Posterior cingulate gyrus (tissue), 11 donors: ENCODE measurements at places on chromosomes 7 and 10.

DNA sequence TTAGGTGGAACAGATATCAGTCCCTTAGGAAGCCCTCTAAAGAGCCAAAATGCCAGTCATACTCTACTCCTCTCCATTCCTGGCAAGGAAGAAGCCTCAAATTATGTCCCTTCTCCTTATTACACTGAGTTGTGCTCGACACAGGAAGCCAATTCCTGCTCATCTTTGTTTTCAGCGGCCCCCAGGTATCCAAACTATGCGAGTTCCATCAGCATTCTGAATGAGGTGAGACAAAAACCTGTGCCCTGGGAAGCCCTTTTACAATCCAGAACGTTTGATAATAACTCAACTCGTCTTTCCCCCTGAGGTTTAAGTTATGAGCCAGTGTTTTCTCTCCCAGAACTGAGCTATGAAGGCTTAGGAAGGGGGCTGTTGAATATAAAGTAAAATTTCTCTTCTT, 580.5 kb downstream of the NXPH1 start:
- no peak for DNase-seq

- no peak for DNase-seq
These were observed 53.3 kb upstream of the ASAH2 start for GRCh38 chr10:50304660-50305059.

DNA sequence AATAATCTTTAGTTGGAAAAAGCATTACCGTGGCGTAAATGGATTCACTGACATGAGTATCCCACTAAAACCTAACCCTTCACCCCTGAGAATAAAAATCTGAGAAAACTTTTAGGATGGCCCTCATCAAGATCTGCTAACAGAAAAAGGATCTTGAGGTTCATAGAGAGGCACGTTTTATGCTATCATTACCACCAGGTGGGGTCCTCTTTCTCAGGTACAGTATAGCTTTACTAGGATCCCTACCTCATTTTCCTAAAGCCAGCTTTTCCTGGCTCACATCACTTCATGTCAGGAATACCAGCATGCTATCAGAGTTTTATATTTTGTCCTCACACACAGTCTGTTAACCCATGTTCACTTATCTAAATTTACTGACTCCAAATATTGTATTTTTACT, 173.7 kb downstream of the POM121L12 start:
- no peak for DNase-seq

DNA sequence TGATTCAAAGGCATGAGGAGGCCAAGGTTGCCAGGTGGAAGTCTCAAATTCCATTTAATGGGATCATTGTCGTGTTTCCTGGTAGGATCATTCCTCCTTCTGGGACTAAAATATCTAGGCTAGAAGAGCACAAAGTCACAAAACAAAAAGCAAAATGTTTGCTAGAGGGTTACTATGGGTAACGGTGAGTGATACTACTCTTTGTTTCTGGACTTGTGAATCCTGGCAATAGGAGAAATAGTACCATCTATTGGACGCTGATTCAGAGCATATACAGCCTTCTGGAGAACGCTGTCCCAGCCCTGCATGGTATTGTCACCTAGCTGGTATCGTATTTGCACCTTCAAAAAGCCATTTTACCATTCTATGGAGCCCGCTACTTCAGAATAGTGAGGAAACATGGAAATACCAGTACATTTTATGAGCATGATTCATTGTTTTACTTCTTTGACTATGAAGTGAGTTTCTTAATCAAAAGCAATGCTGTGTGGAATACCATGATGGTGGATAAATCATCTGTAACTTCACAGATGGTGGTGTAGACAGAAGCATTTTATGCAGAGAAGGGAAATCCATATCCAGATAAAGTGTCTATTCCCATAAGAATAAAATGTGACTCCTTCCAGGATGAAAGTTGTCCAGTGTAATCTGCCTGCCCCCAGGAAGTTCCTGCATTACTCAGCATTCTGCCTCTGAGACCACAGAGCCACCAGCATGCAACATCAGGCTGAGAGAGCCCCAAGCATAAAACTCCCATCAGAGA, 361.0 kb downstream of the ETV1 start:
- DNase-seq: no peak

GRCh38 chr10:118754229-118754555, 578 bp downstream of the CACUL1 start:
- no peak for DNase-seq

GRCh38 chr7:127514499-127514898, 70.9 kb downstream of the GCC1 start:
- DNase-seq: no peak

GRCh38 chr7:139358541-139359365, 941 bp upstream of the LUC7L2 start:
- no peak for DNase-seq

GRCh38 chr10:94409021-94409657, 6.8 kb downstream of the TBC1D12 start:
- DNase-seq: no peak

DNA sequence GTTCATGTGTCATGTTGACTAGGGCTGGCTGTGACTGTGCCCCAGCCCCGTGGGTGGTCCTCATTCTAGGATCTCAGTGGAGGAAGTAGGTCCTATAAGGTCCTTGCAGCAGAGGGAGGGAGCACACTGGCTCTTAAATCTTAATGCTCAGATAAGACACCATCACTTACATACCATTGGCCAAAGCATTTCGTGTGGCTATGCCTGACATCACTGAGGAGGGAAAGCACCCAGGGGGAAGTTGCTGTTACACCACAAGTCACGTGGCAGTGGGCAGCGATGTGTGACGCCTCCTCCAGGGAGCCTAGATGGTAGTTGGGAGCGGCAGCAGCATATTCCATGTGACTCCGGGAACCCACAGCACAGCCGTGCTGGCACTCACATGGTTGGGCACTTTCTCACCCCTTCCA, 224.7 kb upstream of the SH2B2 start:
- DNase-seq: no peak

DNA sequence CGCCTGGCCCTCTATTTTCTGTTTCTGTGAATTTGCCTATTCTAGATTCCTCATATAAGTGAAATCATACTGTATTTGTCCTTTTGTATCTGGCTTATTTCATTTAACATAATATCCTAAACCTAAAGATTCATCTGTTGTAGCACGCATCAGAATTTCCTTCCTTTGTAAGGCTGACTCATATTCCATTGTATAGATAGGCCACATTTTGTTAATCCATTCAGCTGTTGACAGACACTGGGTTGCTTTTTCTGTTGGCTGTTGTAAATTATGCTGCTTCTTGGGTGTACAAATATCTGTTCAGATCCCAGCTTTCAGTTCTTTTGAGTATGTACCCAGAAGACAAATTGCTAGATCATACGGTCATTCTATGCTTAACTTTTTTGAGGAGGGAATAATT, 28.8 kb upstream of the CUL1 start:
- no peak for DNase-seq

DNA sequence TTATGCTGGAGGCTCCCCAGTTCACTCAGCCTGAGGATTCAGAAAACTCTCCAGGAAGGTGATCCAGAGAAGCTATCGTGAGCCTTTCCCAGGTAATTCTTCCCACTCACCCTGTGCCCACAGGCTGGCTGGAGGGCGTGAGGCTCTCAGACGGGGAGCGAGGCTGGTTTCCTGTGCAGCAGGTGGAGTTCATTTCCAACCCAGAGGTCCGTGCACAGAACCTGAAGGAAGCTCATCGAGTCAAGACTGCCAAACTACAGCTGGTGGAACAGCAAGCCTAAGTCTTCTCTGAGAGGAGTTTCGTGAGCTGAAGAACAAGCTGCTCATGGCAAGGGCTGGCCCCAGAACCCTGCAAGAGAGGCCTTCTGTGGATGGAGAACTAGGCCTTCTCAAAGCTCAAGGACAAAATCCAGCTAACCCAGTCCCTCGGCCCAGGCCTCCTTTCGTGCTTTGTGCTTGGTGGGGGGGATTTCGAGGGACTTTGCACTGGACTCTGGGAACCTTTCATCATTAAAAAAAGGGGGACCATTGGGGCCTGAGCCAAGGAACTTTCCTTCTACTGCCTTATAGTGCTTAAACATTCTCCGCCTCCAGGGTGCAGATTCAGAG, 23.6 kb downstream of the NOBOX start:
- DNase-seq: no peak

- DNase-seq: no peak
These were observed 594 bp downstream of the TDRD1 start for GRCh38 chr10:114179747-114180146.

- no peak for DNase-seq
These were observed 5.9 kb upstream of the LRMDA start for GRCh38 chr10:75425291-75426079.

GRCh38 chr7:151046603-151047573, 1.4 kb upstream of the ASIC3 start:
- DNase-seq: no peak

DNA sequence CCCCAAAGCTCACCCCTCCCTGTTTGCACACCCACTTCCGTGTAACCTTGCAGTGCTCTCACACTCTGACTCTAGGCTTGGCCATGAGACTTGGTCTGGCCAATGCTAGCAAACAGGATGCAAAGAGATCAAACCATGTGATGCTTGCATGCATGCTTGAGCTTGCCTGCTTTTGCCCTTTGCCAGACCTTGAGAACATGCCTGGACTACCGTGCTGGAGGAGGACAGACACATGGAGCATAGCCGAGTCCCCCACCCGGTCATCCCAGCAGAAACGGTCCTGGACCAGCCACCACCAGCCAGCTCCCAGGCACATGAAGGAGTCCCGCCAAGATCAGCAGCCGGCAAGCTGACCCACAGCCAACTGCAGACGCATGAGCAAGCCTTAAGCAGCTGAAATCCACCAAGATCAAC, 23.4 kb downstream of the PYROXD2 start:
- peak; percentile 43 for DNase-seq

- DNase-seq: no peak
These were observed 276.4 kb downstream of the TCF7L2 start for GRCh38 chr10:113226399-113226798.

GRCh38 chr10:88926566-88927415, 25.8 kb downstream of the ACTA2 start:
- no peak for DNase-seq

GRCh38 chr10:120426306-120426705, 30.7 kb upstream of the PLPP4 start:
- no peak for DNase-seq

- no peak for DNase-seq
These were observed 21.6 kb upstream of the TSPAN33 start for GRCh38 chr7:129122751-129123509.

DNA sequence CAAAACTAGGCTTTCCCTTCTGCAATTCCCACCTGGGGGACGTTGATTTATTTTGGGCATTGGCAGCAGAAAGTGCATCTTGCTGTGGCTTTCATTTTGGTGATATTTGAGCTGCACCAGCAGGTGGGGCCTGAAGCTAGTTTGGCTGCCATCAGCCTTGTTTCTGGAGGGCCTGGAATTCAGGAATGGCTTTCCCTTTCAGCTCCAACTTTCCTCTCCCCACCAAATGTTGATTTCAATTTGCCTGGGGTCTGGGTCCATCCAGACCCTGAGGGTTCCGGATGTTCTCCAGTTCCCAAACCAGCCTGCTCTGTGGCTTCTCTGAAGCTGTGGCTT, 640.4 kb downstream of the TYW1 start:
- no peak for DNase-seq

DNA sequence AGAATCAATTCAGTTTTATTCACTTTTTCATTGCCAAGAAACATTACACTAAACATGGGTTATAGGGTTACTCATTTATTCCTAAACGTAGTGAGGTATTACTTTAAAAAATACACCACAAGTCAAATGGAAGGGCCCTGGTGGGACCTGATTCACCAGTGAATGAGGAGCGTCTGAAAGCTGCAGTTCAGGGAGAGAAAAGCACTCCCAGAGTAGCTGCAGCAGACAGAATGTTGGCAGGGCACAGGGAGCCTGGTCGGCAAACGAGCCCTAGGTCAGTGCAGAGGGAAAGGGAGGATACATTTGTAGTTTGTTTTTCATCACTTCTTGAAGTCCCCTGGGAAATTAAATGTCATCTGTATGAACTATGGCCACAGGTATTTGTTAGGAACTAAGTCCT, 361.7 kb upstream of the ETV1 start:
- DNase-seq: no peak

GRCh38 chr7:77644774-77645173, 51.5 kb upstream of the RSBN1L start:
- DNase-seq: no peak

GRCh38 chr10:76129213-76129612, 697.8 kb downstream of the LRMDA start:
- DNase-seq: no peak

GRCh38 chr7:1466524-1467271, 7.4 kb upstream of the MICALL2 start:
- DNase-seq: no peak

DNA sequence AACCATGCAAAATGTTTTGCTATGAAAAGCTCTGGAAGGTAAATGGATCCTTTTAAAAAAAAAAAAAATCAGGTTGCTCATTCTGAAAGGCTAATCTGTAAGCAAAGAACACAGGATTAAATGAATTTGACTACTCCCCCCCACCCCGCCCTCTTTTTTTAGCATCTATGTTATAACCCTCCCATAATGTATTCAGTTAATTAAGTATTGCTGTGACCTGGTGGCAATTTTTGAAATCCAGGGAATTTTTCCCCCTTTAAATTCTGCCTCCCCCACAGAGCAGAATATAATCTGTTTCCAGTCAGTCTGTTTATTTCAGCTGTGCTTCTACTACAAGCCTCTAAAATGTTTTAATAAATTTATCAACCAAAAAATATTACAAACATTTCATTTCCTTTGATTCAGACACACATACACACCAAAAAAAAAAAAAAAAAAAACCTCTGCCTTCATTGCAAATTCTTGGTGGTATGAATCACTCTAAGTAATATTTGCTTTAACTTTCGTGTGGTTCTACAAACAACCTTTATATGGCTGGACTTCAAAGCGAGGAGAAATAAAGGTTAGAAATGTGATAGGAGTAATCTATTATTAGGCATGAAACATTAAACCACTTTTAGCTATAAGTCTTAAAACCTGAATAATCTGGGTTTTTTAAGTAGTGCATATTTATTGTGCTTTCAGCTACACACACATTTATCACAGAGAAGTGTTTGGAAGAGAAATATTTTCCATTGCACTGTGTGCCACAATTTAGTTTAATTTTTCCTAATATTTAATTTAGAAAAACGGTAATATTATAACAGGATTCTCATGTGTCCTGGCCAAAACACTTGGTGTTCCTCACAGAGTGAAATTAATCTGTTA, 64.4 kb upstream of the ARID5B start:
- DNase-seq: no peak

DNA sequence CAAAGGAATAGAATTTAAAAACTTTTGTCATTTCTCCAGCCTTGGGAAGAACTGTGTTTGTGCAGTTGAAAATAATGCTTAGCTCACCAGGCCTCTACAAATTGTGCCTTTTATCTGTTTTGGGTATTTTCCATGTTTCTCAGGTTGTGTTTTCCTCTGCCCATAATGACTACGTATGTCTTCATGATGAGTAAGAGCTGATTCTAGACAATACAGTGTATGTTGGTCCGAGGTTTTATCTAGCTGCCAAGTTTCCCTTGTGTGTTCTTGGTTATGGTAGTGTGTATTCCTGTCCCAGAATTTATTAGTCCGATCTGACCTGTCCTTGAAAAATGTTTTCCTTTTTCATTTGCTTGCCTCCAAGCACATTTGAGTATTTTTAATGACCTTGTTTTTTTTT, 83.7 kb upstream of the GLCCI1 start:
- DNase-seq: no peak

GRCh38 chr7:47352394-47352968, 229.4 kb downstream of the TNS3 start:
- no peak for DNase-seq

- DNase-seq: no peak
These were observed 461.2 kb downstream of the PLXNA4 start for GRCh38 chr7:132115028-132115427.

- no peak for DNase-seq
These were observed 608.3 kb upstream of the C7orf33 start for GRCh38 chr7:147982307-147982706.
